ENCODE measurements at places on chromosomes 11 and 22.

- DNase-seq = no peak
Measured at GRCh38 chr11:15909937-15910598, 446.3 kb downstream of the SOX6 start.

DNA sequence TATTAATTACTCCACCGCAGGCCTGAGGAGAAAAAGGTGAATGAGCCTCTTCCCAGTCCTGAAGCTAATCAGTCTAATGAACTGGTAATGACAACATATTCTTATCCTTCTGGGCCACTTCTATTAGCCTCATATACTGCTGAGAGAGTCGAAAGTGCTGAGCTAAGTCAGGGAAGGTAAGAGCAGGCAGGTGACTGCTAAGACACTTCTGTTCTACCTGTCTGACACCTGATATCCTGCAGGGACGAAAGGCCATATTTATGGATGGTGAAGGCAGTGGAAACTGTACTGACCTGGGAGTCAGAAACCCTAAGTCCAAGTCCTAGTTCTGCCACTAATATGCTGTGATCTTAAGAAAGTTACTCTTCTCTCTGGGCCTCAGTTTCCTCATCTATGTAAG, 3.5 kb downstream of the TBC1D10A start:
- no peak for DNase-seq

- DNase-seq = no peak
Measured at GRCh38 chr11:123110397-123110796, 48.5 kb upstream of the HSPA8 start.

DNA sequence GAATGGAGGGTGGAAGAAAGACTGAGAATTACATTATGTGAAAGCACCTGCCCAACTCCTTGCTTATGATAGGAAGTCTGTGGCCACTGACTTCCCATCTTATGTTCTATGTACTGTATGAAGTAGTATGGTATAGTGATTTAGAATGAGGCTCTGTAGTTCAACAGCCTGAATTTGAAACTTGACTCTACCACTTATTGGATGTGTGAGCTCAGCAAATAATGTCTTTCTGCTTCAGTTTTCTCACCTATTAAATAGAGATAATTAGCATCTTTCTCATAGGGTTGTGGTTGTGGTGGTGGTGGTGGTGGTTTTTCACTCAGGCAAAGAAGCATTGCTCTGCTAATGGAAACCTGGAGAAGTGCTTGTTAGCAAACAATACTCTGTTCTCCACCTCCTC, 121.6 kb downstream of the PAX6 start:
- DNase-seq = no peak

- DNase-seq = no peak
Measured at GRCh38 chr22:35614404-35614803, 2.7 kb downstream of the MB start.

- no peak for DNase-seq
Measured at GRCh38 chr22:25353516-25354445, 134.3 kb downstream of the CRYBB2 start.

- no peak for DNase-seq
Measured at GRCh38 chr11:60150279-60150678, 32.6 kb downstream of the MS4A6A start.

- no peak for DNase-seq
Measured at GRCh38 chr11:70618431-70619101, 220.2 kb downstream of the CTTN start.

DNA sequence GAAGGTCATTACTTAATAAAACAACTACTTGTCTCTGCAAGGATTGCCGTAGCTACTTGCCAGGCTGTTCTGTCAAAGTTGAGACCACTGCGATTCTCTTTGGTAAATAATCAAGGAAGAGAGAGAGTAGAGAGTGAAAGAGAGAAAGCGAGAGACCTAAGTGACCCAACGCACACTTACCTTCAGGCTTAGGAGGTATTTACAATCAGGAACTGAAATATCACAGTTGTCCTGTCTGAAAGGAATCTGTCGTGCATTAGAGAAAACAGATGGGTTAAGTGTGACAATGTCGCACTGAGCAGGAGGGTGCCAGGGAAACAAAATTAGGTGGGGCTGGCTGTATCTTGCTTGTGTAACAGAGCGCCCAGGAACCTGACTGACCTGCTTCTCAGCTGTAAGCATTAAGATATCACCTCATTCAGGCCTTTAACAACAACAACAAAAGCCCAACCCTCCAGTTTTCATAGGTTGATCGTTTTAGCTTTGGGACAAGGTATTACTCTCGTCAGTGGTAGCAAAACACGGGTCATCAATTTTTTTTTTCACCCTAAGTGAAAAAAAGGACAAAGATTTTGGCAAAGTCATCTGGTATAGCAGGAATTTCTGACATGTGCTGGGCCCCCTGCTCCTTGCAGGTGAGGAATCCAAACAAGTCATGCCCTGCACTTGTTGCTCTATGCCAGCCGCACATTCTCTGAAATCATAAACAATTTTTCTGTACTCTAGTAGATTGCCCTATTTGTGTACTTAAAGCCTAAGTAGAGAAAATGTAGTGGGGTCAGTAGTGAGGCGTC, at the start of gene MUC15:
Gene MUC15, minus strand, starts transcription at position 403 of the 794 bp plus-strand sequence. CDS start 5,169 bp downstream, outside the sequence.
- DNase-seq = no peak

DNA sequence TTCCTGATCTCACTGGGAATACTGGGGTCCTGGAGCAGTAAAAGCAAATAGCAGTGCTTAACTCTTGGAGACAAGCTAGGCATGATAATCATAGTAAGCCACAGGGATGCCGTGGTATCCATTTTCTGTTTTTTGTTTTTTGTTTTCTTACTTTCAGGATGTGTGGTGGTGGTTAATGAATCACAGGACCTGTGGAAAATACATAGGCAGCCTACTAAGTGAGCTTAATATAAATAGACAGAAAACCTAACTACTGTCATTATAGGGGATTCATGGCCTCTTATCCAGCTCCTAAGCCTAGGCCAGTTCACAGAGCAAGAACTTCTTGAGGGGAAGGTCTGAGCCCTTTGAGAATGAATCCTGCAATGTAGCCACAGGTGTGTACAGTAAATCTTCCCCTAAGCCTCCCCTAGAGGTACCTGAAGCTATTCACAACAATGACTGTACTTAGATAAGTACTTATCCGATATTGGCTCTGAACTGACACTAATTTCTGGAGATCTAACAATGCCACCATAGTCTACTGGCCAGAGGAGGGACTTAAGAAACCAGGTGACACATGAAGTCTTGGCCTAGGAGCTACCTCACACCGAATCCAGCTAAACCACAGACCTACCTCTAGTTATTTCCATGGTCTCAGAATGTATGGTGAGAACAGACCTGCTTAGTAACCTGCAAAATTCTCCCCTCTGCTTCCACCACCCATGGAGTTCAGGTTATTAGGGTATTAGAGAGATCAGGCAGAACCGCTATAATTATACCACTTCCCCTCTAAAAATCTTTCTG, 83.6 kb downstream of the ENTHD1 start:
- DNase-seq = no peak

GRCh38 chr11:112106070-112106469, 19.4 kb downstream of the SDHD start:
- no peak for DNase-seq

- DNase-seq = no peak
Measured at GRCh38 chr11:121435551-121436511, 16.3 kb upstream of the SORL1 start.

GRCh38 chr11:129853518-129854231, 38.0 kb downstream of the TMEM45B start:
- peak; percentile 75 for DNase-seq

DNA sequence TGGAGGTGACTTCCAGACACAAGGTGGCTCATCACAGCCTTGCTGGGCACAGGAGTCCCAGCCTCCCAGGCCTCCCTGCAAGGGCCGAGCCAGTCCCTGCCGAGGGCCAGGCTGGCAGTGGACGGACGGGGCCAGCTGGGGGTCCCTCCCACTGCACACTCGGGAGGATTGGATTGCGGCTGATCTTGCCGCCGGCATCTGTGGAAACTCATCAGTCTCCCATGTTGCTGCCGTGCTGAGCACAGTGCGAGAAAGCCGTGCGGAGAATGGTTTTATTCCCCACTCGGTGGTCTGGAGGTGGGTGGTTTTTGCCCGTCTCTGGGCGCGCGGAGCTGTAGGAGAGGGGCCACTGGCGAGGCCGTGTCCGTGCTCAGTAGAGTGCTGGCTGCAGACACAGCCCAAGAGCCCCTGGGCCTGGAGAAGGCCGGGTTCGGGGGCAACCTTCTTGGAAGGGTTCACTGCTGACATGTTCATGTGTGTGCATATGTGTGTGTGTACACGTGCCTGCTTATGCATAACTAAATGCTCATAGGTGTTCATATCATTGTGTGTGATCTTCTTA, 1246.4 kb downstream of the BRD1 start:
- no peak for DNase-seq

DNA sequence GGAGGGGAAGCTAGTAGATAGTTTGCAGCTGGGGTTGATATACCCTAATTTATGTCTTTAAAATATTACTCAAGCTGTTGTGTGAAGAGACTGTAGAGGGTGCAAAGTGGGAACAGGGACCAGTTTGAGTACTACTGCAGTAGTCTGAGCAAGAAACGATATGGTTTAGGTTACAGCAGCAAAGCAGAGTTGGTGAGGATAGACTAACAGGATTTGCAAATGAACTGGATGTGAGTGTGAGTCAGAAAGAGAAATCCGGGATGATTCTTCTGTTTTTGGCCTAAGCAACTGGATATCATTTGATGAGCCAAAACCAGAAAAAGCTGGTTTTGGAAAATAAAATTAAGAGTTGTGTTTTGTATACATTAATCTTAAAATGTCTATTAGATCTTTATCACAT, 749.5 kb upstream of the CCDC90B start:
- DNase-seq = no peak

GRCh38 chr11:93908689-93909088, 58.3 kb upstream of the VSTM5 start:
- no peak for DNase-seq

- DNase-seq = no peak
Measured at GRCh38 chr11:112156956-112157766, 6.7 kb downstream of the IL18 start.

DNA sequence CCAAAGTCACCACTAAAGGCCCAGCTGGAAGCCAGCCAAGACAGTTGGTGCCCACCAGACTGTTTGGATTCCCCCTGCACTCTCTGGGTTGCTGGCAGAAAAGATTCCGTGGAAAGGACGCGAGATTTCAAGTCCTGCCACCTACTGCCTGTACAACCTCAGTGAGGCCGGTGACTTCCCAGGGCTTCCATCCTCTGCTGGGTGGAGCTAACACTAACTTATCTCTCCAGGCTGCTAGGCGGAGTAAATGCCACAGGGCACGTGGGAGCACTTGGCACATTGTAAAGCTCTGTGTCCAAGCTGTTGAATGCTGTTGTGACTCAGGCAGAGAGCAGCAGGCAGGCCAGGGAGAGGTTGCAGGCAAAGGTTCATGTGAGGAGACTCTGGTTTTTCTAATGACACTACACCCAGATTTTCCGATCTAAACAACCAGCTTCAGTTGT, 50.9 kb upstream of the CDON start:
- no peak for DNase-seq

DNA sequence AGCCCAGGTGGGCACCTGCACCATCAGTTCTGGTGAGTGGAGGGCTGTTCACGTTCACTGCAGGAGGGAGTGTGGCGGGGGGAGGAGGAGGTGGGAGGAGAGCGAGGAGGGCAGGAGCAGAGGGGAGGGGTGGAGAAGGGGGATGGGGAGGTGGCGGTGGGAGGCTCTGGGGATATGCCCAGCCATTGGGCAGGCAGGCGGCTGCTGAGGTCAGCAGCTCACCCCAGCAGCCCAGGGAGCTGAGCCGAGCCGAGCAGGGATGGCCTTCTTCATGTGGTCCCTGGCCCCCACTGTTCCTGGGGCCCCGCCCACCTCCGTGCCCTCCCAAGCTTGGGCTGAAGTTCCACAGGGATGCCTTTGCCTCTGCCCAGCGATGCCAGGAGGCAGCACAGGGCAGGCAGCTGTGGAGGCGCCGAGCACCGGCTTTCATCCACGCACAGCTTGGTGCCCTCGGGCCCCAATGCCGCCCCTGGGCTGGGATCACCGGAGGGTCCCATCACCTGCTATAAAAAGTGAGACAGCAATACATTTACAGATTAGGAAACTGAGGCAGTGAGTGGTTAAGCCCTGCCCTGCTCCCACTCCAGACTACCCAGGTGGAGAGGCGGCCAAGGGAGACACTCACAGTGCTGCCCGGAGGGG, 21.6 kb downstream of the RTN4R start:
- no peak for DNase-seq

GRCh38 chr22:46055911-46056545, 79.1 kb upstream of the WNT7B start:
- DNase-seq = no peak

- no peak for DNase-seq
Measured at GRCh38 chr11:6563121-6563619, 40.2 kb downstream of the RRP8 start.

DNA sequence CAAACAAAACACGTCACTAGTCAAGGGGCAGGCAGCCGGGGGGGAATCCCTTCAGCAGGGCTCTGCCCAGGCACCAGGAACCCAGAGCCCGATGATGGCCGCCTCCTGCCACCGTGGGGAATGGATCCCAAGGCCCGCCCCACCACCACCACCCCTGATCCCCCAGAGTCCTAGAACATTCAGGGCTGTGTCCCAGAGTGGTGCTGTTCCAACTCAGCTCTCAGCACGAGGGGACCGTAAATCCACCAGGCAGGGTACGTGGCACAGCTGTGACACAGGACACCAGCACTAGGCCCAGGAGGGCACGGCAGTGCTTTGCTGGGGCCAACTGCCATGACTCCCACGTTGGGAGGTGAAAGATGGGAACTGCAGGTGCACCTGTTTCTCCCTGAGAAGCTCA, 29.6 kb downstream of the ANO1 start:
- DNase-seq = no peak

GRCh38 chr11:66986178-66986545, 11.1 kb downstream of the C11orf86 start:
- no peak for DNase-seq

DNA sequence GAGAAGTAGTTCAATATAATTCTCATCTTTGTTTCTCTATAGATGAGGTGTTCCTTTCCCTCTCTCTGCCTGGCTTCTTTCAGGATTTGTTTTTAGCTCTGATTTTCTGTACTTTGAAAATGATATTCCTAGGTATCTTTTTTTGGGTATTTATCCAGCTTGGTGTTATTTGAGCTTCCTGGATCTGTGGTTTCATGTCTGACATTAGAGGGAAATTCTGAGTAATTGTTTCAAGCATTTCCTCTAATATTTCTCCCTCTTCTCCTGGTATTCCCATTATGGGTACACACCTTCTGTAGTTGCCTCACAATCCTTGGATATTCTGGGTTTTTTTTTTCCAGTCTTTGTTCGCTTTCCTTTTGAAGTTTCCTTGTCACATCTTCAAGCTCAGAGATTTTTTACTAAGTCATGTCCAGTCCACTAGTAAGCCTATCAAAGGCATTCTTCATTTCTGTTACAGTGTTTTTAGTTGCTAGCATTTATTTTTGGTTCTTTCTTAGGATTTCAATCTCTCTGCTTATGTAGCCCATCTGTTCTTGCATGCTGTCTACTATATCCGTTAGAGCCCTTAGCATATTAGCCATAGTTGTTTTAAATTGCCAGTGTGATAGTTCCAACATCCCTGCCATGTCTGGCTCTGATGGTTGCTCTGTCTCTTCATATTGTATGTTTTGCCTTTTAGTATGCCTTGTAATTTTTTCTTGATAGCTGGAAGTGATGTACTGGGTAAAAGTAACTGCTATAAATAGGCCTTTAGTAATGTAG, 5.8 kb downstream of the CCDC81 start:
- DNase-seq = no peak
